ENCODE measurements at places on chromosomes 7 and 10. TPM values are rescaled to one million over a fixed set of nuclear protein-coding genes. Genes with fewer than 3 reads are reported as not detected.

DNA sequence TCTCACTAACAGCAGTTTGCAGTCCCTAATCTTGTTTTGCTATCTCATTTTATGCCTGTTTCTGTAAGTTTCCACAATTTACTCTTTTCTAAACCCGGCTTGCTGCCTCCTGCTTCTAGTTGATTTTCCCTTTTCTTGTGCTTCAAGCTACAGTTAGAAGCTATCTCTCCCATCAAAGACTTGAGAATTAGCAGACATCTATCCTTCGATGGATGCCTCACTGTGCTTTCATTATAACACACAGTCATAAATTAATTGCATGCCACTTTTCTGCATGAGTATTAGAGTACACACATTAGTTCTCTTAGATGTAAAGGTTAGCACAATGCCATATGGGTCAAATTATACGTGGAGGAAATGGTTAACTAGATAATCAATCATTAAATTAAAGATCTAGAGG is 48.7 kb downstream of the SEMA3A start:
- no peaks in the 10 kb centered on the region for H3K27me3 ChIP-seq
- H3K36me3 ChIP-seq, result no peaks in the 10 kb centered on the region
- no peak overlapping the region for H3K4me3 ChIP-seq
- DNase-seq, result no peak
- H3K27ac ChIP-seq, result no peak overlapping the region
- no peaks in the 10 kb centered on the region for H3K4me1 ChIP-seq

DNA sequence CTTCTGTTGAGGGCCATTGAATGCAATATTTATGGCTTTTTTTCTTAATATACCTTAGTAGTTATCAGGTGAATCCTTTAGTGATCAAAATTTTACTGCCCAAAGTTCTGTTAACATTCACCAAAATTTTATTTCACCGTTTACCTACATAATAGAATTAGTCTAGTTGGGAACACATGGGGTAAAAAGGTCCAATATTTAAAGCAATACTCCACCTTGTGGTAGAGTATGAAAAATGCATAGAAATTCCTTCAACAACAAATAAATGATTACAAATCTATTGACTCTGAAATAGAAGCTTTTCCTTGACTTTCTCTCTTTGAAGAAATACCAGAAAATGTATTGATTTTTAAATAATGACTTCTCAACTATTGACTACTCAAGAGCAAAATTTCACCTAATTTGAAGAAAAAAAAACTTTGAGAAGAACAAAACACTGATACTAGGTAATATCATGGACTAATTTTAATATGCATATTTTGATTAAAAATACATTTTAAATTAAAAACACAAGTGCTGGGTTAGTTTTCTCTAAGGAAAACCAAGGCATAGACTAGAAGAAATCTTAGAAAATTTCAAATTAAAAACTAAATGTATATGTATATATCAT is 43.3 kb downstream of the POLR1F start:
- H3K27me3 ChIP-seq, result no peaks in the 10 kb centered on the region
- H3K27ac ChIP-seq, result no peak overlapping the region
- DNase-seq, result peak; percentile 6
- no peak overlapping the region for H3K4me3 ChIP-seq

DNA sequence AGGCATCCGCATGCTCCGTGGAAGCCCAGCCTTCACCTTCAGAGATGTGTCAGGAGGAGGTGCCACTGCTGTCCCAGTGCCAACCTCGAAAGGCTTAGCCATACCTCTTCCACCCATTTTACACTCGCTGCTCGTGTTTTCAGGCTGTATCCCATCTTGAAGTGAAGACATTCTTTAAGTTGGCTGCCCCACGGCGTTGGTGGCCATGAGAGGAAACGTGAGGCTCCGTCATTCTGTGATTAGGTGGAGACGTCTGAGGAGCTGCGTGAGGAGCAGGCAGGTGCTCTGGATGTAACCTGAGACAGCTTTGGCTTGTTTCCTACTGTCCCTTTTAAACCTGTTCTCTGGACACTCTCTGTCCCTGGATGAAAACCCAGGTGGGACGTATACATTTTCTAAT is 159.9 kb upstream of the RNF32 start:
- no peak overlapping the region for H3K4me3 ChIP-seq
- H3K27ac ChIP-seq, result no peak overlapping the region
- no peaks in the 10 kb centered on the region for H3K4me1 ChIP-seq
- no peaks in the 10 kb centered on the region for H3K27me3 ChIP-seq
- no peaks in the 10 kb centered on the region for H3K36me3 ChIP-seq

GRCh38 chr7:14381936-14382335 is 392.5 kb upstream of the ETV1 start:
- DNase-seq, result no peak
- no peaks in the 10 kb centered on the region for H3K4me1 ChIP-seq
- no peaks in the 10 kb centered on the region for H3K36me3 ChIP-seq
- H3K4me3 ChIP-seq, result no peak overlapping the region

DNA sequence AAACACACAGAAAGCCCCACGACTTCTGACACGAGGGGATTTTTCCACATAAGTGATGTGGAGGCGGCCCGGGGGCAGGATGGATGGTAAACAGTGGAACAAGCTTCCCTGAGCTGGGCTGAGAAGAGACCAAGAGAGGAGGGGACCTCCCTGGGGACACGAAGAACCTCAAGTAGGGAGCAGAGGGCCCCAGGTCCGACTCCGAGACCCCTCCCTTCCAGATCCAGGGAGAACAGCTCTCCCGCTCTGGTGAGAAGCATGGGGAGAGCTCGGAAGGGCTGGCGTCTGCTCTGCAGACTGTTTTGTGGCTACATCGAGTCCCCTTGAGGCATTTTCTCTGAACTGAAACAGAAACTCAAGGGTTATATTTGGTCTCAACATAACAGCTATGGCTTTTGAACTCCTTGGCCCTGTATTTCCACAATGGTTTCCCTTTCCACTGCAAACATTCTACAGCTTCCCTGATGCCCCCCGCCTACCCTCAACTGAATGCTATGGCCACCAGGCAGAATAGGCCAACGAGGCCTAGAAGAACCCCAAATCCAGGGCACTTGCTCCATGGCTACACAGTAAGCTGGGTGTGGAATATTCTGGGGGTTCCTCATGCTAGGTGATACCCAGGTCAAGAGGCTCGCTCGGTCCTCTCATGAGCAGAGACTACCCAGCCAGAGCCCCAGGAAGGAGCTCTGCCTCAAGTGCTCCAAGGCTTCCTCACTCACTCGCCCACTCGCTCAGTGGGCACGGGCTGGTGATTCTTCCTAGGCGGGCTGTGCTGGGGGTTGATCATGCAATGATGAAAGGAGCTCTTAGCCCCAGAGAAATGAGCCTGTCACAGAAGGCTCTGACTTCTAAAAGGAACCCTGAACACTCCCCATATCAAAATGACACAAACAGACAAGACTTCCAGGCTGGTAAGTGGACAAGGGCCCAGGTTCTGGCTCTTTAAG is 47.5 kb downstream of the FAM53B start:
- no peaks in the 10 kb centered on the region for H3K27me3 ChIP-seq
- no peak overlapping the region for H3K4me3 ChIP-seq

The TMEM236 gene
- polyA plus RNA-seq, result 16.8 TPM

GRCh38 chr7:24595671-24596418 is 22.6 kb downstream of the PALS2 start:
- no peak for DNase-seq
- no peak overlapping the region for H3K4me3 ChIP-seq
- no peaks in the 10 kb centered on the region for H3K27me3 ChIP-seq
- no peaks in the 10 kb centered on the region for H3K4me1 ChIP-seq
- H3K36me3 ChIP-seq, result no peaks in the 10 kb centered on the region

The CYP3A4 gene
- 310 TPM for polyA plus RNA-seq

The DIP2C gene
- 3.1 TPM for polyA plus RNA-seq

The CHN2 gene
- 29.1 TPM for polyA plus RNA-seq

- no peak overlapping the region for H3K4me3 ChIP-seq
- H3K36me3 ChIP-seq, result no peaks in the 10 kb centered on the region
- no peaks in the 10 kb centered on the region for H3K4me1 ChIP-seq
- no peak for DNase-seq
Observed at GRCh38 chr7:1395211-1396070, 63.8 kb downstream of the MICALL2 start.

DNA sequence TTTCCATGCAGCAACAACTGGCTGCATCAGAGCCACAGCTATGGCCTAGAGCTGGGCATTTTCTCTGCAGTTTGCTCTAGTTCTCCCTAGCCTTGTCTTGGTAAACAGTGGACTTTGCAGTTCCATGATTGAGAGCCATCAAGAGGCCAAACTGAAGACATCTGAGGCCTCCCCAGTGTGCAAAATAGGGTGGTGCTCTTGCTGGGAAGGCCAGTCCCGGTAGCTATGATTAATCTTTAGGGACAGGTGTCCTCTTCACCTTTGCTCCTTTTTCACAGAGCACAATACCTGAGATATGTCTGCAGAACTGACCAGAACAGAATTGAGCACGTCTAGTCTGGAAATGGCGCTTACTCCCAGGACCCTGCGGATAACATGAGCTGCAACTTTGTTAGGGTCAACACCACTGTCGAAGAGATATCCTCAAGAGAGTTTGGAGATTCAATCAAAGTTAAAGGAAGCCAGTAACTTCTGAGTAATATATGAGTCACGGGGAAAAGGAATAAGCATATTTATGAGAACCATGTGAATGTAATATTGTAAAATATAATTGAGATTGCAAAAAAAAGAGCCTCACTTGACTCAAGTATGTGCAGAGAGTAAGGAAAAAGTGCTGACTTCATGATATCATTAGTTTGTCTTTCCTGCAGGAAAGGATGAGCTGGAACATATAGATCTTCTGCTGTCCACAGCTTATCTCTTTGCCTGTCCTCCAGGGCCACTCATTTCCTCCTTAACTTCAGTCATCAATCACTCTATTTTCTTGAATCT is 76.7 kb downstream of the ANK3 start:
- no peak for DNase-seq
- no peaks in the 10 kb centered on the region for H3K36me3 ChIP-seq
- H3K27me3 ChIP-seq, result no peaks in the 10 kb centered on the region
- H3K27ac ChIP-seq, result no peak overlapping the region

DNA sequence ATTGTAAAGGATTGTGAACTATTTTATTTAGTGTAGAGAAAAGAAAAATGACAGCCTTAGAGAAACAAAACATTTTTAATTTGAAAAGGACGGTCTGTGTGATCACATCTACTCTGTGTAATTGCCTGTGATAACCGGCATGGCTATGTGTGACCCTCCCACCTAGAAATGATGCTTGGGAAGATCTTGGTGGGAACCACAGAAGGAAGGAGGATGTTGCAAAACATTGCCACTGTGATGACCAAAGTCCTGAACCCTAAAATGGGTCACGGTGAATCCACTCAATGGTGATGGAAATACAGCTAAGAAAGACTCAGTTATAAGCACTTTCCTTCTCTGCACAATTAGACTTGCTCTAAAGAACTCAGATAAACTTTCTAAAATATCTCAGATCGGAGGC is 221.3 kb upstream of the FRMD4A start:
- no peaks in the 10 kb centered on the region for H3K36me3 ChIP-seq
- H3K27me3 ChIP-seq, result no peaks in the 10 kb centered on the region
- H3K4me1 ChIP-seq, result peaks cover 35% of the 10 kb centered on the region
- DNase-seq, result no peak
- no peak overlapping the region for H3K27ac ChIP-seq
- H3K4me3 ChIP-seq, result no peak overlapping the region

GRCh38 chr7:5795752-5796475 is 14.5 kb upstream of the RNF216 start:
- H3K27ac ChIP-seq, result no peak overlapping the region
- no peaks in the 10 kb centered on the region for H3K4me1 ChIP-seq
- H3K27me3 ChIP-seq, result no peaks in the 10 kb centered on the region
- no peak overlapping the region for H3K4me3 ChIP-seq
- no peak for DNase-seq

DNA sequence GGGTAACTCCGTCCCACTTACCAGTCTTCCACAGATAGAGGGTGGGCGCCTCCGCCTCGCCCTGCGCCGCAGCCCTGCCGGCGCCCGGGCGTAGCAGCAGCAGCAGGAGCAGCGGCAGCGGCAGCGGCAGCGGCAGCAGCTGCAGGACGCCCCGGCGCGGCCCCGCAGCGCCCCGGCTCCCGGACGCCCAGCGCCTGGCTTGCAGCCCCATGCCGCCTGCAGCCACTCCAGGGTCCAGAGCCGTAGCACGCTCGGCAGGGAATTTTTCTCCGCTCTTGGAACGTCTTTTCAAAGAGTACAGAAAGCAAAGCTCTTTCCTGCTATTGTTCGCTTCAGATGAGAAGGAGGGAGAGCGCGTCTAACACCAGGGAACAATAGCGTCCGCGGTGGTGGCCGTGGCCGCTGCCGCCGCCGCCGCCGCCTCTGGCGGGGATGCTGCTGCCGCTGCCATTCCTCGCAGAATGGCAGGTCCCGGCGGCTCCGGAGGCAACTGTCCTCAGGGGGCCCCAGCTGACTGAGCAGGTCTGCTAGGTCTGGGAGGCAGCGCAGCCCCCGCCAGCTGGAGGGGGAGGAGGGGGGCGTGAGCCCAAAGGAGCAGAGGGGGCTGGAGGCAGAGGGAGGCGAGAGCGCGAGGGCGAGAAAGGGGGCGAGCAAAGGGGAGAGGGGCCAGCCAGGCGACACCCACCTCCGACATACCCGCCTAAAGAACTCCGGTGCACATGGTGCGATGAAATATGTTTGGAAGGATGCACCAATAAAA is at the start of gene THSD7A:
Gene THSD7A, minus strand, starts transcription at position 463 of the 760 bp plus-strand sequence. Its CDS starts 252 bp downstream, at position 211.
- H3K4me3 ChIP-seq, result peak within 1 kb of the TSS; percentile 45
- no peaks in the 10 kb centered on the region for H3K27me3 ChIP-seq

The CNPY1 gene
- polyA plus RNA-seq, result not detected

The PPP1R17 gene
- polyA plus RNA-seq, result not detected

The EPO gene
- polyA plus RNA-seq, result 0.15 TPM

DNA sequence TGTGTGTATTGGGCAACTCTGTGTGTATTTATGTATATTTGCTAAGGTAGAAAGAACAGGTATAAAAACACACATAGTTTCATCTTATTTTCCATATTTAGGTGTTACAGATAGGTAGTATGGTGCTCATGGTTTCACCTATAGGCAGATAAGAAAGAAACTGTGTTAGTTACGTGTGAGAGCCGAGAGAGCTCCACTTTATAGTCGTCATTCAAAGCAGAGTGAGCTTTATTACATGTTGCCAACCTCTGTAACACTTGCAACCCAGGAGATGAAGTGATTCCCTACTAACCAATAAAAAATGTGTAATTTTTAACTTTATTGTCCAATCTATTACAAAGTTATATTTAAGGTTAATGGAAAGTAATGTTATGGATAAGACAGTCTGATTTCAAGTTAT is 121.3 kb downstream of the AGMO start:
- H3K36me3 ChIP-seq, result no peaks in the 10 kb centered on the region
- no peak for DNase-seq
- no peak overlapping the region for H3K4me3 ChIP-seq
- H3K27ac ChIP-seq, result no peak overlapping the region
- no peaks in the 10 kb centered on the region for H3K27me3 ChIP-seq

The DCLRE1A gene
- 4.1 TPM for polyA plus RNA-seq

All from small intestine (tissue), 16 donors.